Suppressor macrophage treated with lipopolysaccharide for 1 hour (primary cell): ENCODE measurements at places on chromosomes 2 and 18.

DNA sequence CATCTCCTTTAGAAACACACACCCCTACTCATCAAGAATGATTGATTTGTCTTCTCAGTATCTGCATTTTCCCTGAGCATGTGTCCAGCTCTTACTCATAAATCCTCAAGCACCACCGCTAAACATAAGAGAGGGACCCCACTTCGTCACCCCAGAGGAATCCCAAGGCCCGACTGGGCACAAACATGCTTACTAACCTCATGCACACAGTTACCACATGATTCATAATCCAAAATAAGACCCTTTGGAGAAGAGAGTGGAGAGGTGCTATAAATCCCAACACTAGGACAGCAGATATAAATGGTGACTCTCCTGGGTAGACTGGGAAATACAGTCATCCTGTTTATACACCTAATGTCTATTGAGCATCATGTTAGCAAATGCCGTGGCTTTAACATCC lies 843.2 kb upstream of the ID2 start:
- DNase-seq = no peak

DNA sequence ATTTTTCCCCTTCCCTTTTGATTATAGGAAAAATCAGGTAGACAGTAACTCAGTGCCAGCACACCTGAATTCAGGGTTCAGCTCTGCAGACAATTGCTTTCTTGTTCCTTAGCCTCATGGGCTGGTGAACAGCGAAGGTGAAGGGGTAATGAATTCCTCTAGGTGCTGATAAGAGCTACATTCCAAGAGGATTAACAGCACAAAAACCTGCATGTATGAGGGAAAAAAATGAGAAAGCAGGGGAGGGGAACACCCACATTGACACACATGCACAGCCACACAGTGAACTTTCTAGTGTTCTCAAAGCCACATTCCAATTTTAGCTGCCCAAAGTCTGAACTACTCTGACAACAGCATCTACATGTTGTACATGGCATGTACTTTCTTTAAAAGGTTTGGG lies 46.1 kb downstream of the SPATS2L start:
- DNase-seq = no peak

DNA sequence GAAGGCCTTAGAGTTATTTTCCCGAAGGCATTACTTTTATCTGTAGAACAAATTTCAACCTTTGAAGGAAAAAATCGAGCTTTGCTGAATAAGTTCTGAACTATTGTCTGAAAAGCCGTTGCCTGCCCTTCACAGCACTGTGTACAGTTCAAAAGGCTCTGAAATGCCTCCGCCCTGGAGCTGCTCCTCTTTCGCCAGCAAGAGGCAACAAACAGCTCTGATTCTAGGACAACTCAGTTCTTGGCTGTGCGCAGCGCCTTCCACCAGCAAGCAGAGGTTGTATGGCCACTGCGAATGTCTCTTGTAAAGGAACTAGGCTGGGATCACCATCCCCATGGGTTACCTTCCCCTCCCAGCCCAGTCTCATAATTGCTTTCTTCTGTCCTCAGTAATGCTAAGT lies 308.5 kb downstream of the GBX2 start:
- no peak for DNase-seq

- no peak for DNase-seq
These were observed 81.4 kb upstream of the GCFC2 start for GRCh38 chr2:75792146-75792545.

DNA sequence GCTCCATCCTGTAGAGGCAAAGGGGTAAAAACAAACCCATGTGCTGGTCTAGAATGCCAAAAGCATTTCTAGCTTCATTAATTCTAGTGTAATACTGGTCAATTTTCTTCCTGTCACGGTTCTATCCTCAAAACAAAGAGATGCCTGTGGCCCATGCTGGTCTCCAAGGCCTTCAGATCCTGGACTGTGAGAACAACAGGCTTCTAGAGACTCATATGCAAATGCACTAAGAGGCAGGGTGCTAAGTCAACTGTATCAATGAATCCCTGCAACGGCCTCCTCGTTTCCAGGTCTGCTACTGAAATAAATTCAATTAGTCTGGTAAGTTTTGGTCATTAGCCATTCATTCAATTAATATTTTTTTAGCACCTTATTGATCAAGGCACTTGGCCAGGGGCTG lies 4.0 kb downstream of the IFT172 start:
- DNase-seq = no peak

DNA sequence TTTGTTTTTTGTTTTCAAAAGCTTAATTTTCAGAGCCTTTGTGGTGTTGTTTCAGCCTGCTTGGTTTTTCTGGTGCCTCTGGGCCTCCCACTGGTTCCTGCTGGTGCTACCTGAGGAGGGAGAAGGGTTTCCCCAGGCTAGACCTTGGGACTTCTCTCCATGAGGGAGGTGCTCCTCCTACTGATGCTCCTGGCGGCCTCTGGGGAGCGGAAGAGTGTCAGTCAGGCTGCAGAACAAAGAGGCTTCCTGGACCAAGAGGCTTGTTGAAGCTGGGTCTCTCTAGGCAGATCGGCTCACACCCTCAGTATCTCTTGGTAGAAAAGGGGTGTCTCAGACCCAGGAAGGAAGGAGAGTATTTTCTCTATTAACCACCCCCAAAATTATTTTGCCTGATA lies 32.2 kb downstream of the RFX8 start:
- no peak for DNase-seq

DNA sequence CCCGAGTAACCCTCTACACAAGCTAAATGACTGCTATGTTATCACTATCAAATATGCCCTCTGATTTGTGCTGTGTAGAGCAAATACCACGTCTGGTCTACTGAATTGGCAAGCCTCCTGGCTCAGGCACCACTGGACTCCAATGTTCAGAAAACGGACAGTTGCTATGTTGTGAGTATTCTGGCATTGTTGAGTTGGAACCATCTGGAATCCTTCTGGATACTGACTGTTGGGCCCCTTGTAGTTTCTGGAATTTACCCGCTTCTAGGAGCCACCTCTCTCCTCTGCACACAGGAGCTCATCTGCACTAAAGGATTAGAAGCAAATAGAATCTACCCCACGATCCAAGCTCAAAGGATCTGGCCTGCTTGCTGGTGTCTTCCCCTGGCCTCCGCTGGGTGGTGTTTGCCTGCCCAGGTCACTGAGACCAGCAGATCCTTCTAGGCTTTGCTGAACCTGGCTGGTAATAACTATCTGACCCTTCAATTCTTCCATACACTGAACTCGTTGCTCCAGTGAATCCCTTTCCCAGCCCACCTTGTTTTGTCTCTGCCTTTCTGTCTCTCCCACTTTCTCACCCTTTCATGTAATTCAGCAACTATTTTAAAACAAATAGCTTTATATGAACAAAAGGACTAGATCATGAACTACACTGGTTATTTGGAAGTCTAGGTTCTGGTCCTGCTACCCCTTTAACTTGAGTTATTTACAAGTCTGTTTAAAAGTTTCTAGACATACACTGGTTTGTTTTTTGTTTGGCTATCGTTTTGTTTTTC lies 2.1 kb upstream of the HAAO start:
- no peak for DNase-seq

DNA sequence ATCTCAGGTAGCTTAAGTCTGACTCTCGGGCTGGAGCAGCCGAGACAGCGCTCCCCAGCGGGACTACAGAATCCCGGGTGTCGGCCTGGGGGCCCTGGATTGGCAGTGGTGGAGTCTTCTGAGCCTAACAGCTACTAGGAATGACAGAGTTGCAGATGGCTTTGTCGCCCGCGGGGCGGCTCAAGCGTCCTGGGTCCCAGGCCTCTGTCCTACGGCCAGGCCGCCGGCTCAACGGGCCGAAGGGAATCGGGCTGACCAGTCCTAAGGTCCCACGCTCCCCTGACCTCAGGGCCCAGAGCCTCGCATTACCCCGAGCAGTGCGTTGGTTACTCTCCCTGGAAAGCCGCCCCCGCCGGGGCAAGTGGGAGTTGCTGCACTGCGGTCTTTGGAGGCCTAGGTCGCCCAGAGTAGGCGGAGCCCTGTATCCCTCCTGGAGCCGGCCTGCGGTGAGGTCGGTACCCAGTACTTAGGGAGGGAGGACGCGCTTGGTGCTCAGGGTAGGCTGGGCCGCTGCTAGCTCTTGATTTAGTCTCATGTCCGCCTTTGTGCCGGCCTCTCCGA lies 8.8 kb downstream of the SIX2 start:
- DNase-seq = no peak

GRCh38 chr18:56890632-56891031 lies 239.5 kb downstream of the WDR7 start:
- no peak for DNase-seq

- DNase-seq = peak; percentile 70
These were observed 31.0 kb downstream of the CFAP36 start for GRCh38 chr2:55550368-55551102.

DNA sequence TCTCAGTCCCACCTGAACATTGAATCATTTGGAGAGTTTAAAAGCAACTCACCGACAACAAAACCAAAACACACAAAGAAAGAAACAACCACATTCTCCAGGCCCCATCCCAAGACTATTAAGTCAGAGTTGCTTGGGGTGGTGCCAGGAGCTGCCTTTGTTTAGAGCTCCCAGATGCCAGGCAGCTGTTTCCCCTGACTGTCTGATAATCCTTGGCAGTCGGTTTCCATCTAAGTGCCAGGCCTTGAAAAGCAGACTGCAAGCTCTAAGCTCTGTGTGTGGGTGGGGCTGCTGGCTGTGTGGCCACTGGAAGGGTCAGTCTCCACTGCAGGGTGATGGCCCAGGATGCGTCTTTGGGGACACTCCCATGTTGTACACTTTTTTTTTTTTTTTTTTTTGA lies 255.3 kb upstream of the AGAP1 start:
- DNase-seq = no peak

DNA sequence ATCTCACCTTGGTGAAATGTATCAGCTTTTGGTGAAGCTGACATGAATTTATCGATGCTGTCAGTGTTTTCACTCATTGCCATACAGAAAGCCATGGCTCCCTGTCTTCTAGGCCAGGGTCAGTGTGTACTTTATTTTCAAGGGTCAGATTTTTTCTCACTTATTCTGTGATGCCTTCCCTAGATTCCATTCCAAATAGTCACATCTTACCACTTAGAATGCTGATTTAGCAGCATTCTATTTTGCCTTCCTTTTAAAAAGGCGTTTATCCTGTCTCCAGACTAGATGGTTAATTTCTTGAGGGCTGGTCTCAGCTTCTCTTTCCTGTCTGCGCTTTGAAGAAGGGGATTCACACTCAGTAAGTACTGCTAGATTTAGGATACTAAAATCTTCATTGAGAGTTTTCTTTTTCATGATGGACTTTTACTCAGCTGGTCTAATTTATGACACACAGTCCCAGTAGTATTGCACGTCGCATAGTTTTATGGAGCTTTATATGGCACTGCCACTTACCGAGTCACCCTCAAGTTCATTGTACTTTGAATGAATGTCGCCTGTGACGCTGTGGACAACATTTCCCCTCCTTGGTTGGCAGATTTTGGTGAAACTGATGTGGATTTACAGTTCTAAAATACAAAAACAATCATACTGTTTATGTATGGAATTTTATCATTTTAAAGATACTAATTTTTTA lies 194.0 kb downstream of the ZNF407 start:
- no peak for DNase-seq

- no peak for DNase-seq
These were observed 1652.4 kb upstream of the TMEFF2 start for GRCh38 chr2:193847130-193847529.
